ENCODE measurements at places on chromosomes 1 and 21.
A peak's percentile ranks its signal among the peaks of the same experiment; 100 is the strongest.

- DNase-seq: no peak
These were observed 51.5 kb upstream of the WNT2B start for GRCh38 chr1:112457241-112457640.

DNA sequence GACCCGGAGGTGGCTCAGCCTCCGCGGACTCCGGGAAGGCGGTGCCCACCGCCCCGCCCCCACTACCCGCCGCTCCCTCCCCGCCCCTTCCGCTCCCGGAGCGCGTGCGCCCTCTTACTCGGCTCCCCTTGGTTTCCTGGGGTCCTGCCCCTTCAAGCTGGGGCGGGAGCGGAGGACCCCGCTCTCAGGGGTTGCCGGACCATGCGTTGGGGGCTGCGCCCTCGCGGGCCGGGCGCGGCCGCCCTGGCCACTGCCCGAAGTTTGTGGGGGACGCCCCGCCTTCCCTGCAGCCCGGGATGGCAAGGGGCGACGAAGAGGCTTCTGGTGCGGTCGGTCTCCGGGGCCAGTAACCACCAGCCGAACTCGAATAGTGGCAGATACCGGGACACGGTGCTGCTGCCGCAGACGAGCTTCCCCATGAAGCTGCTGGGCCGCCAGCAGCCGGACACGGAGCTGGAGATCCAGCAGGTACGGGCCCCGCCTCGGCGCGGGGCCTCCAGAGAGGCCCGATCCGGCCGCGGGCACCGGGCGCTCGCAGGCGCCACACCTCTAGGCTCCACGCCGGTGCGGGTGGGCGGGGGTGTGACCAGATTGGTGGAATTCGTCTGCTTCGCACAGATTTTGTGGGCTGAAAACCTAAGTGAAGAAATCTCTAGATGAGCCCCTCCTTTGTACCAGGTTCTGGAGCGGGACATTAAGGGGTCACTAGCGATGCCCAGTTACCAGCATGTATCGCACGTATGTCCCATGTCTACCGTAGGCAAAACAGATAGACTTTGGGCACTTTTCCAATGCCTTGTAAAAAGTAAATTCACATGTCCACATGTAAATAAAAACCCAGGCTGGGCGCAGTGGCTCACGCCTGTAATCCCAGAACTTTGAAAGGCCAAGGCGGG, at the start of gene IARS2:
IARS2 (plus strand) TSS at position 117 of the 896 bp plus-strand sequence; CDS start at position 202, 85 bp downstream.
- DNase-seq: peak; percentile 83

DNA sequence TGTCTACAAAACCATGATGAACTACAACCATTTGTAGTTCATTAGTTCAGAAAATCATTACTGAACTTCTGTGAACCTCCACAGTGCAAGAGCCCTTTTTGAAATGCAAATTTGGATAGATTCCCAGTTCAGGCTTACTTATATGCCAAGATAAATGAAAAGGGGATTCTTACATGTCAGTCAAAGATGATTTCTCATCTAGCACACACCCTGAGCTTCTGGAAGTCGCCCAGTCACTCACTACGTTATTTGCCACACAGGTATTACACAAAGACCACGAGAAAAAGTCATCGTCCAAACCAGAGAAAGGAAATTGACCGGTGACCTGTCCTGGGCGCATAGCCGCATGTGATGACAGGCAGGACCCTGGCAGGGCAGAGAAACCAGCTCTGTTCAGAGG, 41.8 kb downstream of the ETS2 start:
- no peak for DNase-seq

- DNase-seq: no peak
These were observed 159.1 kb upstream of the KCNK2 start for GRCh38 chr1:214923278-214923915.

DNA sequence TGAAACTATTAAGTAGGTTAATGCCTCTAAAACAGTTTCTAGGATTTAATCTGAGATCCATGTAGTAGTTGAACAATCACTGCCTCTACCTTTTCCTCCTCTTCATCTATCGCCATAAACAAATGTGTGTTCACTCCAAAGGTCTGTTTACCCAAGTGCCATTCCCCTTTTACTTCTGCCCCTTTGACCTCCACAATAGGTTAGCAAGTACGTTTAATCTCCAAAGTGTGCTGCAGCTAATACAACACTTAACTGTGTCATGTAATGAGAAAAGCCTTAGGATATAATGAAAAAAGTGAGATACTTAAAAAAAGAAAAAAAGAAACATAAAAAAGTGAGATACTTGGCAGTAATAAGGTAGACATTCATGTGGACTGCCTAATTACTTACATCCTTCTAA, 28.2 kb downstream of the GPBP1L1 start:
- DNase-seq: no peak

- no peak for DNase-seq
These were observed 100.5 kb downstream of the UBR4 start for GRCh38 chr1:19109545-19109944.

DNA sequence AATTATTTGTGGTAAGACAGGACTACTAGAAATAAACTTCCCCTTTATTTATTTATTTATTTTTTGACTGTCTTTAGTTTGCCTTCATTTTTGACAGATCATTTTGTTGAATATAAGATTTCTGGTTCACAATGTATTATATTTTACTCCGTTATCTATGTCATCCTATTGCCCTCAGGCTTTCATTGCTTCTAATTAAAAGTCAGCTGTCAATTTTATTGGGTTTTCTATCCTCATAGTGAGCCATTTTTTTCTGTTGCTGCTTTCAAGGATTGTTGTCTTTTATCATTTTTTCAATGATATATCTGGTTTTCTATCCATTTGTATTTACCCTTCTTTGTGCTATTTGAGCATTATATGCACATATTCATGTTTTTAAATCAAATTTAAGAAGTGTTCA, 866.2 kb downstream of the LRRIQ3 start:
- DNase-seq: no peak

DNA sequence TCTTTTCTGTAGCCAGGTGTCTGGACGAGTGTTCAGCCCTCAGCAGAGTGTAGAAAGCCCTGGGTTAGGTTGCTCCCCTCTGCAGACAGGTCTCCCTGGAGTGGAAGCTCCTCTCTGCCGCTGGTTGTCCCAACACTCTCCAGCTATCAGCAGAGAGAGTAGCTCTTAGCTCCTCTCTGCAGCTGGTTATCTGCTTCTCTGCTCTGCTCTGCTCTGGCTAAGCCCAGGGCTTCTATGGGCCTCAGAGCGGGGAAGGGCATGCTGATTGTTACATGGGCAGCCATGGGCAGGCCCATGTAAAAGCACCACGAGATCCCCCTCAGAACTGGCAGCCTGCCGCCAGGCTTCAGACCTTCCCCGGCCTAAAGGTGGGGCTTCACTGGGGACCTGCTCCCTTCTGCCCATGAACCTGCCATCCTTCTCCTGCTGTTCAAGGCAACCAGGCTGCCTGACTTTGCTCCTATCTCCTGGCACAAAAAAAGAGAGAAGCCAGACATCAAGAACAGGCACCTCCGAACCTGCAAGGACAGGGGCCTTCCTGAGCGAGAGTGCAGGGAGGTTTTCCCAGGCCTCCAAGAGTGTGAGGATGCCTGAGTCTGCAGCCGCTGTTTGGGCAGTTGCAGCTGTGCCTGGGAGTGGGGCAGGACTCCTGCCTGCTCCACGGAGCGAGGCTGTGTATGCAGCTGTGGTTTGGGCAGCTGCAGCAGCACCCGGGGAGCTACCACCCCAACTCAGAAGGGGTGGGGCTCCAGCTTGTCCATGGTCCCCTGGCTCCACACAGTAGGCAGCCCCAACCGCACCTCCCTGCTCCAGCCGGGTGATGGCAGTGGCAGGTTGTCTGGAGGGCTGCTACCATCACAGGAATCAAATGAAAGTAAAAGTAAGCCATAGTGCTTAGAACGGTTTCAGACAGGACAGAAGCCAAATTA, 973.7 kb downstream of the LTN1 start:
- DNase-seq: no peak

All from stimulated activated CD4-positive, alpha-beta T cell treated with anti-CD3 and anti-CD28 coated beads, Interleukin-15, amount 100 ng/mL, for 1 hour (primary cell).